ENCODE measurements at places on chromosomes 2 and 18. TPM values are rescaled to one million over a fixed set of nuclear protein-coding genes. Genes with fewer than 3 reads are reported as not detected.

The SGO2 gene
- polyA plus RNA-seq: 4.2 TPM

The SCN3A gene
- 3.0 TPM for polyA plus RNA-seq

DNA sequence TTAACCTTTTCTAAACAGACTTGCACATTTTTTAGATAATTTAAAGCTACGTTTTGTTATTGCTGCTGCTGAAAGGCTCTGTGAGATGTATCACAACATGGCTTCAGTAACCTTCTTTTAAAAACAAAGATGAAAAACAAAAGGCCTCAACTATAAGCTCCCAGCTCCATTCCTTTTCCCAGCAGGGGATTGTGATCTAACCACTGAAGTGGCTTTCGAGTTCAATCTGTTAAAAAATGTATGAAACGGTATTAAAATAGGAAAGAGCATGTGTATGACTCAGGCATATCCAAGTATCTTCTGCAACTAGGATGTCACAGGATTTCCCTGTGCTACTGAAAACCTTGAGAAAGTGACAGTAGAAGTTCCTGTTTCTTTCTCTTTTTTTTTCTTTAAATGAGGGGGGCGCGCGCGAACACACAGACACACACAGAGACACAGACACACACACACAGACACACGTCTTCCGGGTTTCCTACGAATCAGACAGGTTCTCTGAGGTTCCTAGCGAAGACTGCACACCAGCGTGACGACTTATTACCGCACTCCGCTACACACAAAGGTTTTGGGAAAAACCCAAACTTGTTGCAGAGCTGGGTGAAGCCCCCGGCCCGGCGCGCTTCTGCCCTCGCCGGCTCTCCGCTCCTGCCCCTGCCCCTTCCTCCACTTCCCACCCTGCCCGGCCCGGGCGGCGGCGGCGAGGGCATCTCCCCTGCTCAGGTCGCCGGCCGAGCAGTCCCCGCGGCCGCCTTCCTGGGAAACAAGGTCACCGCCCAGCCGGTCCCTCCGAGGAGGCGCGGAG, 86.8 kb downstream of the RBMS1 start:
- no peaks in the 10 kb centered on the region for H3K36me3 ChIP-seq
- peak; percentile 95 for DNase-seq
- H3K27ac ChIP-seq: peak overlapping the region; percentile 96
- no peaks in the 10 kb centered on the region for H3K27me3 ChIP-seq

- no peaks in the 10 kb centered on the region for H3K27me3 ChIP-seq
- H3K27ac ChIP-seq: no peak overlapping the region
- DNase-seq: no peak
- peaks cover 7% of the 10 kb centered on the region for H3K4me1 ChIP-seq
- peaks cover 91% of the 10 kb centered on the region for H3K36me3 ChIP-seq
- H3K4me3 ChIP-seq: no peak overlapping the region
These were observed 56.3 kb upstream of the MCFD2 start for GRCh38 chr2:46971929-46972328.

DNA sequence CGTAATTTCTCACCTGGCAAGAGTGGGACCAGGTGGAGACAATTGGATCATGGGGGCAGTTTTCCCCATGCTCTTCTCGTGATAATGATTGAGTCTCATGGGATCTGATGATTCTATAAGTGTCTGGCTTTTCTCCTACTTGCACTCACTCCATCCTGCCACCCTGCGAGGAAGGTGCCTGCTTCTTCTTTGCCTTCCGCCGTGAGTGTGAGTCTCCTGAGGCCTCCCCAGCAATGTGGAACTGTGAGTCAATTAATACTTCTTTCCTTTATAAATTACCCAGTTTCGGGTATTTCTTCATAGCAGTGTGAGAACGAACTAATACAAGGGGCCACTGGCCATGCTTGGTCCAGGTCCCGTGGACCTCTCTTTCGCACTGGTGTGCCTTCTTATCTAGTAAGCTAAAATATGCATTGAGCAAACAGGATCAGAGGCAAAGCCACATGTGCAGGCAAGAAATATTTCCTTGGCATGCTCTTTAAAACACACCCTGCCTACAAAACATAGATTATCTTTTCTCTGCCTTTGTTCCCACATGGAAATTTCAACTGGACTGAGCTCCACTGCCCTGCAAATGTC, 821.1 kb downstream of the TRIB2 start:
- DNase-seq: no peak
- H3K27ac ChIP-seq: no peak overlapping the region
- no peaks in the 10 kb centered on the region for H3K27me3 ChIP-seq
- H3K4me3 ChIP-seq: no peak overlapping the region
- no peaks in the 10 kb centered on the region for H3K36me3 ChIP-seq
